AG08396 (cell line): ENCODE measurements at places on chromosomes 6 and 20.

DNA sequence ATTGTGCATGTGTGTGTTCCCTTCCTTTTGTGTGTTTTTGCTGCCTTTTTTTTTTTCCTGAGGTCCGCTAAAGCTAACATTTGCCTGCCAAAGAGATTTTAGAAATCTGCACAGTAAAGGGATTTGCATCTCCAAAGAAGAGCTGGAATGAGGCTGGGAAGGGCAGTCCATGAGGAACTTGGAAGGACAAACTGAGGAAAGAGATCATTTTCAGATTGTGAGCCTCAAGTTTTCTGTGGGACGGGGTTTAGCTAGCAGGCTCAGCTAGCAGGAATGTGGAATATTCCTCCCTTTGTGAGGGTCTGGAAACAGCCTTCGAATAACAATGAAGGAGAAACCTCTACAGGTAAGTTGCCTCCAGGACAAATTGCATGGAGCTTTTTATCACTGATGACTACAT is 3.8 kb downstream of the INSM1 start:
- DNase-seq = no peak

GRCh38 chr6:126102358-126102757 is 116.0 kb downstream of the TRMT11 start:
- no peak for DNase-seq

DNA sequence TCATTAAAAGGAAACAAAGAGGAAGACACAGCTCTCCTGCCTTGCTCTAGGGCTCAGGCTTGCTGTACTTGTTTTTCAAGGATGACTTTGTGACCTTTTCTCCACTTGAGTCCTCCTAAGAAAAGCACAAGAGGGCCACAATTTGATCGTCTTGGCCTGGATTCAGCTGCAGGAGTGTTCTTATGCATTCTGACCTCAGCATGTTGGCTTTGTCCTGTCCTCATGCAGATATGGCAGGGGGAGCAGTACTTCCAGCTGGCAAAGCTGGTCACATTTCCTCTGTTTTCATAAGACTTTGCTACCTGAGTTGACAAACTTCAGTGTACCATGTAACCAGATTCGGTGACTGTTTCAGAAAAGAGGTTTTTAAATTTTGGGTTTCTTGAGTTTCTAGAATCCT is 30.8 kb downstream of the KDM1B start:
- DNase-seq = no peak

DNA sequence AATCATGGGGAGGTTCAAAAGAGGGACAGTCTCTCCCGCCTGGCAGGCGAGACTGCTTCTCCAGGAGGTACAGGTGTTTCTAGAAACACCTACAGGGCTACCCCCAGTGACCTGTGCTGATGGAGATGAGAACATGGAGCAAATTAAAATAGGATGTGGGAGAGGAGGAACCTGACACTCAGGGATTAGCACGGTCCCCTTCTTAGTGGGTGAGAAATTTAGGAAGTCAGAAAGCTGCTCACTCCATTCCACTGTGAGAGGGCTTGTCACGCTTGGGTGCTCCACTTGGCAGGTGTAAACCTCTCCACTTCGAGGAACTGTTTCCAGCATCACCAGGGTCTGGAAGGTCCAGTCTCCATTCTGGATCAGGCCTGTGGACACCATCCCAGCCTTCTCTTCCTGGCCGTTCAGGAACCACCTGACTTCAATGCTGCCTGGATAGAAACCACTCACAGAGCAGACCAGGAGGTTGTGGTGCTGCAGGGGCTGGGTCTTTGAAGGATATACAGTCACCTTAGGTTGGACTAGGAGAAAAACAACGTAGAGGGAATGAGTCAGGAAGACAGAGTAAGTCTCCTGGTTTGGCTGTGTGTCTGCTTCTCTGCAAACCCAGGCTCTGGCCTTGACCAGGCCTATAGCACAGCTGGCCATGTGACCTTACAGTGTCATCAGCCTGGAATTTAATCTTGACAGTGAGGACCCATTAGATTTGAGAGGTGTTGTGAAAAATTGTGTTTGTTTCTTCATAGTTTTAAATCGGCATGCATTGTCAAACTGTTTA is 8.1 kb downstream of the HLA-DRB1 start:
- DNase-seq = no peak

DNA sequence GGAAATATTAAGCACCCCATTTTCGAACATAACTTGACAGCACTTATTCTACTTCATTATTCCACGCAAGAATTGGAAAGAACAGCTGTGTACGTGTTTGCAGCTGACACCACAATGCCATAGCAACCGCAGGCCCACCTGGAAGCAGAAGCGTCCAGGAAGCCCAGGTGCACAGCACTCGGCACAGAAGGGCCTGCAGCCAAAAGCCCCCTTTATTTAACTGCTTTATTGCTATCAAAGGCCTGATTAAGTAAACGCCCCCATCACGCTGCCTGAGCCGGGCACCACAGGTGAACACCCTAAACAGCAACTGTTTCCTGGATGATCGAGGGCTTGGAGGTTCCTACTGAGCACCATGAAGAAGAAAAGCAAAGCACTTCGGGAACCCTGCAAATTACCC is 6.3 kb downstream of the TAF4 start:
- DNase-seq = no peak

- no peak for DNase-seq
These were observed 33.5 kb downstream of the RPP21 start for GRCh38 chr6:30378290-30378937.

DNA sequence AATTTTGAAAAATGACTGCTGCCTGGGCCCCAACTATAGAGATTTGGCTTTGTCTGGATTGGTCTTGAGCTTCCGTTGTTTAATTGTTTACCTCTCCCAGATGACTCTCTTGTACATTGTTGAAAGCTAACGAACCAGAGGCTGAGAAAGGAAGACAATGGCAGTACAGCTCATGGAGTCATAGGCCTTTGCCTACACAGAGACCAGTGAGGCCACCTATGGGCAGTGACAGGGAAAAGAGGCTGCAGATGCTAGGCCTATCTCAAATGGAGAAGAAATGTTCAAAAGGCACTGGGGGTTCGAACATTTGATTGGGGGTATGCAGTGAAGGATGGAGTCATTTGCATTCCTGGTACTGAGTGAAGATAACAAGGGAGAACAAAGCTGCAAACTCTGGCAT is 29.1 kb downstream of the OPN5 start:
- DNase-seq = no peak

DNA sequence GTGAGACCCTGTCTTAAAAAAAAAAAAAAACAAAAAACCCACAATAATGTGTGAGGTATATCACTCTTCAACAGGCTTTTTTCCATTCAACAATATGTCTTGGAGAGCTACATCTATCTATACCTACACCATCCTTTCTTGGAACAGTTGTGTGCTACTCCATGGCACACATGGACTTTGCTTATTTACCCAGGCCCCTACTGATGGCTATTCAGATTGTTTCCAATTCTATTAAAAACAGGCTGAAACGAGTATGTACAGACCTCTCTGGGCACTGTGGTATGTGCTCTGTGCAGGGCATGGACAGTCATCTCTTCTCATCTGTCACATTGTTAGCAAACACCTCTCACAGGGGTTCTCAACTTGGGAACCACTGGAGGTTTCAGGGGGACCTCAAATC is 28.1 kb downstream of the MRPL14 start:
- DNase-seq = no peak

DNA sequence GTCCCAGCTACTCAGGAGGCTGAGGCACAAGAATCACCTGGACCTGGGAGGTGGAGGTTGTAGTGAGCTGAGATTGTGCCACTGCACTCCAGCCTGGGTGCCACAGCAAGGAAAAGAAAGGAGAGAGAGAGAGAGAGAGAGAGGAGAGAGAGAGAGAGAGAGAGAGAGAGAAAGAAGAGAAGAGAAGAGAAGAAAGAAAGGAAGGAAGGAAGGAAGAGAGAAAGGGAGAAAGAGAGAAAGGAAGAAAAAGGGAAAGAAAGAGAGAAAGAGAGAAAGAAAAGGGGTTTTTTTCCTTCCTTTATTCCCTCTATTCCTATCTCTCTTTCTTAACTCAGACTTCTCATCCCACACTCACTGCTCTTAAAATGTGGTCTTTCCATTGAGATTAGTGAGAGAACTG is 238.7 kb upstream of the PRDM1 start:
- DNase-seq = no peak

DNA sequence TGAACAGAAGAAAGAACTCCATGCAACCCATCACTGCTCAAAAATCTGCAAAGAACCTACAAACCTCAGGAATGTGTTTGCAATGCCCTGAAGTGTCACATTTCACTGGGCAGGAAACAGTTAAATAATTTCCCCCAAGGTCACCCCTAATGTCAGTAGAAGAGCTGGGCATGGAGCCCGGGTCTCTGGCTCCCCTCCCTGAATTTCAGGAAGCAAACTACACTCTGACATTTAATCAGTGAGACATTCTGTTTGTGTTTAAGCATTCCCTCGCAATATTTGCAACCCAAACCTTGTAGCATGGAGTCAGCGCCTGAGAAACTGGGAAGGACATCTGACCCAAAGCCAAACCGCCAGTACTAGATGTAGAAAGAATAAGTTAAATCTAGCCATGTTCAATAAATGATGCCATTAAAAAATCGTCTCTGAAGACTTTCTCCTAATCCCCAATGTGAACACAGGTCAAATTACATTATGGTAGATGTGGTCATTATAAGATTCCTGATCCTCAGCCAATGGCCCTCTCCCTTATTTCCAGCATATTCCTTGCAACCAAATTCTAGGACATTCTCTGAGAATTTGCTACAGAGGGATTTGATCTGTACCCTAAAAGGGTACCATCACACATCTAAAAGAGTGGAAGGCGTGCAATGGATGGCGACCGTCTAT is 91.2 kb upstream of the ADTRP start:
- DNase-seq = peak; percentile 37

DNA sequence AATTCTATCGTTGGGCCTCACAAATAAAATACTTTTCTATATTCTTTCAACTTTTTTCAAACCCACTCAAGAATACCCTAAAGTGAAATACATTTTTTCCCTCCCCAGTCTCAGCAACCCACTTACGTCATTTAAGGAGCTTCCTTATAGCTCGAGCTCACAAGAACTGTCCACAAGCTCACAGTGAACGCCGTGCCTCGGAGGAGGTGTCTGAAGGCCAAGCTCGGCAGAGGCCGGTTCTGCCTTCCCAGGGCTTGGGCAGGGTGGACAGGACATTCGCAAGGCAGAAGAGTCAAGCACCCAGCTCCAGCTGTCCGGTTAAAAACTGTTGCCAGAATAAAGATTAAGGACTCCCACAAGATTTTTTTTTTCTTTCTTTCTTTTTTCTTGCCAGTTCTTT is 802.3 kb downstream of the QKI start:
- DNase-seq = no peak

DNA sequence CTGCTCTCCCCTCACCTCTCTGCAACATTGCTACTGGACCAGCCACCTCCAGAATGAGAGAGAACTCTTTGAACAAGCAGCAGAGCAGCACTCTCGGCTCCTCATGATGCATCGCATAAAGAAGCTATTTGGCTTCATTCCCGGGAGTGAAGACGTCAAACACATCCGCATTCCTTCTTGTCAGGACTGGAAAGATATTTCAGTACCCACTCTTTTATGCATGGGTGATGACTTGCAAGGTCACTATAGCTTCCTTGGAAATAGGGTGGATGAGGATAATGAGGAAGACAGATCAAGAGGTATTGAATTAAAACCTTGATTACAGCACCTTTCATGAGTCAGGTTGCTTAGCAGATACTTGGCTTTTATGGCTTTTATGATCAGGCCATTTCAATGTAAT is 4.3 kb downstream of the CALHM4 start:
- DNase-seq = peak; percentile 74

DNA sequence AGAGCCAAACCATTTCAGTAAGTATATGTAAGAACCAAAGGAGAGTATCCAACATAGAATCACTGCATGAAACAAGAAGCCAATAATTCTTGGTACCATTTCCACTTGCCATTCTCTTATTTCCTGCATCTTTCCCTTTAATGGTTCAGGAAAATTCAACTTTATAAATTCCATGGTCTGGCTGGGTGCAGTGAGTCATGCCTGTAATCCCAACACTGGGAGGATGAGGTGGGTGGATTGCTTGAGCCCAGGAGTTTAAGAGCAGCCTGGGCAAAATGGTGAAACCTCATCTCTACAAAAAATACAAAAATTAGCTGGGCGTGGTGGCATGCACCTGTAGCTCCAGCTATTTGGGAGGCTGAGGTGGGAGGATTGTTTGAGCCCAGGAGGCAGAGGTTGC is 21.2 kb downstream of the NHLRC1 start:
- no peak for DNase-seq

DNA sequence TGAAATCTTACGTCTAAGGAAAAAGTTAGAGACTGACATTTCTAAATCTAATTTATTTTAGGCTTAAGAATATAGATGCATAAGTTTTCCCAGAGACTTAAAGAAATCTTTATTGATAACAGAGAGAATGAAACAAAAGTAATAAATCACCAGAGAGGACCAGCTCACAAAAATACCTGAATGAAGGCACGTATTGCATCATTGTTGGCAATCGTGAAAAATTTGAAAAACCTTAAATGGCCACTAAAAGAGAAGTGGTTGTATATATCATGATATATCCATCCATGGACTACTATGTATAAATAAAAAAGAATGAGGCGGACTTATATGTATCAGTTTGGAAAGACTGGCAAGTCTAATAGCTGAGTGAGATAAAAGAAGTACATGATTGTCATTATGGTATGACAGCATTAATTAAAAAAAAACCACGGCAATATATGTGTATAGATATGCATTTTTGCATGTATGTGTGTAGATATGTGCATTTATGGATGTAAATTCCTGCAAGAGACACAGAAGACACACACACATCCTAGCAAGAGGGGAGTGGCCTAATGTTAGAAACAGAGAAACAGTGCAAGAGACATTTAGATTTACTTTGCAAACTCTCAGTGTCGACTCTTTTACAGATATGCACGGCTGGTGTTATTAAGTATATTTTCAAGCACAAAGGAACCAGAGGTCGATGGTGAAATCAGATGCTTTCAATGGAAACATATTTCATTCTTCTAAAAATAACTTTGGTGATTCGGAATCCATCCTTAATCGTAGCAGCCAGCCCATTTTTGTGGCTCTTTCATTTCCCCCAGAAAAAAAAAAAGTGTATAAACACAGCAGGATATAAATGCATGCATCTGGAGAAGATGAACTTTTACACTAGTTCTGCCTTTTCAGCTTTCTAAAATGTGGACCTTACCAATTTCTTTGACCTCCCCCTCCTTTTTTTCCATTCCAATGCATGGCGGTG is 156.1 kb upstream of the SALL4 start:
- no peak for DNase-seq

DNA sequence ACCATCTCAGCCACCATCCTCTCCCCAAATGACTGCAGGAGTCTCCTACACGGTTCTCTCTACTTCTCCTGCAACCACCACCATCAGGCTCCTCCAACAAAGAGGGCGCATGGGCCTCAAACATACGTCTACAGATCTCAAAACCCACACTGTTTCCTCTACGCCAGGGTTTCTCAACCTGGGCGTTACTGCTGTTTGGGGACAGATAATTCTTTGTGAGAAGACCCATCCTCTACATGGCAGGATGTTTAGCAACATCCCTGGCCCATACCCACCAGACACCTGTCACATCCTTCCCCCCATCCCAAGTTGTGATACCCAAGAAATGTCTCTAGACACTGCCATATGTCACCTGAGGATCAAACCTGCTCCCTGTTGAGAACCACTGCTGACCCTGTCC is 45.0 kb downstream of the ELMO2 start:
- no peak for DNase-seq

- no peak for DNase-seq
These were observed 1.6 kb downstream of the OLIG3 start for GRCh38 chr6:137492289-137493217.
